Activated CD4-positive, alpha-beta T cell treated with anti-CD3 and anti-CD28 coated beads, Interleukin-2, Interleukin-4, amounts not matched to agents 100 ng/mL and 50 ng/mL, durations not matched to agents 16 hours and 8 hours (primary cell): ENCODE measurements at places on chromosomes 3 and 15.

- no peak for DNase-seq
Measured at GRCh38 chr15:37053166-37053565, 47.2 kb downstream of the MEIS2 start.

GRCh38 chr3:70149714-70150400, 150.3 kb downstream of the SAMMSON start:
- DNase-seq, result no peak

DNA sequence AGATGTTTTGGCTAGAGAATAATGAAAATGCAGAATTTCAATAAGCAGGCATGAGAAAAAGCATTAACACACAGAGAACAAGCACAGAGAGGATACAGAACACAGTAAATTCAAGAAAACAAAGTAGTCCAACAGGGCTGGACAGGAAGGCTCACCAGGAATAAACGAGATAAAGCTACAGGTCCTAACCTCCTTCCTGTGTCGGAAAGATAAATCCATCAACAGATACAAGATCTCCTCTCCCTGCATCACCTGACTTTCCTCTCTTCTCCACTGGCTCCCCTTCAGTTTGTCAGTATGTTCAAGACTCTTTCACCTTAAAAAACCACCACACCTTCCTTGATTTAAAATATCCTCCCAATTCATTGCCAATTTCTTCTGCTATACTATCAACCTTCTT, 11.4 kb downstream of the CPEB1 start:
- no peak for DNase-seq

GRCh38 chr15:71549697-71550096, 260.7 kb upstream of the NR2E3 start:
- no peak for DNase-seq

DNA sequence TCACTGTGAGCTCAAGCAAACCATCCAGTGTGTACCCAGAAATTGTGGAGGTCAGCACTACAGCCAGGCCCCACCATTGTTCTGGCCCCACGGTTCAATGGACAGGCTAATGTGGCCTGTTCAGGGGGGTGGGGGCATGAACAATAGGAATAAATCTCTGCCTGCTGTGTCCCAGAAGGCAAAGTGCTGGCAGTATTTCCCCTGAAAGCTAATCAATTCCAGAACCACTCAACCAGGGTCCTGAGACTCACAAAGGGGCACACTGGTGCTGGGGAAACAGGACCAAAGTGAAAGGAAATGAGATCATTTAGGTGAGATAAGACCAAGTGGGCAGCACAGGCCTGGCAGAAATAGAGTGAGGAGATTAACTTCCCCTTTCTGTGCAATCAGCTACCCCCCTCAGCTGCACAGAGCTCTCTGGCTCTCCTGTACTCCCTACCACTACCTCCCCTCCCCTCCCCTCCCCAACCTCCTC, 11.5 kb downstream of the CRYGS start:
- no peak for DNase-seq

GRCh38 chr3:184742676-184743135, 30.8 kb upstream of the MAGEF1 start:
- no peak for DNase-seq
